ENCODE measurements at places on chromosomes 6 and 20.

GRCh38 chr6:88120635-88121034 is 45.5 kb downstream of the CNR1 start:
- DNase-seq = no peak

GRCh38 chr20:47960769-47961541 is 175.7 kb upstream of the SULF2 start:
- no peak for DNase-seq

DNA sequence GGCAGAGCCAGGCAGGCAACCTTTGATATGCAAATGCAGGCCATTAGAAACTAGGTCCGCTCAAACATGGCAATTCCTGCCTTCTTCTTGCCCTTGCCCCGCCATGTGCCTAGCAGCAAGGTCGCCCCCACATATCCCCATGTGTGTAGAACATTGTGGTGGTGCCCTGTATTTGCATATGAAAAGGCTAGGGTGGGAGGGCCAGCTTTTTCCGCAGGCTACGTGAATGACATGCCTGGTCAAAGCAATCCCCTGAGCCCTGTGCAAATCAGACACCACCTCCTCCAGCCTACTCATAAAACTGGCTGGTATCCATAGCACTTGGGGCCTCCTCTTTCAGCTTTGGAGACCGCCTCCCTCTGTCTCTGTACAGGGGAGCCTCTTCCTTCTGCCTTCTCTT is 31.6 kb downstream of the GSTA2 start:
- no peak for DNase-seq

DNA sequence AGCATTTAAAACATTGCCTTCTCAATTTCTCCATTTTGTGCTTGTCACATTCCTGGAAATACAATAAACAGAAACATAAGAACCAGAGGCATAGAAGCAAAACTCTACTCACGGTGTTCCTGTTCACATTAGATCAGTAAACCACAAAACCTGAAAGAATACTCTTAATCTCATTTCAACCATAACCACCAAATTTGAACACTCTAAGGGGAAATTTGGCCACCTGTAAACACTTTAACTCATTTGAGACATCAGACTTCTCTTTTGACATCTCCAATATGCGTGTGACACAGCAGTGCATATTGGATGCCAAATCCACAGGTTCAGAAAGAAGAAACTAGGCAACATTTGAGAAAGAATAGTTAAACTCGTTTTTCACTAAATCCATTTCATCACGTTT is 153.8 kb upstream of the IRAK1BP1 start:
- no peak for DNase-seq

DNA sequence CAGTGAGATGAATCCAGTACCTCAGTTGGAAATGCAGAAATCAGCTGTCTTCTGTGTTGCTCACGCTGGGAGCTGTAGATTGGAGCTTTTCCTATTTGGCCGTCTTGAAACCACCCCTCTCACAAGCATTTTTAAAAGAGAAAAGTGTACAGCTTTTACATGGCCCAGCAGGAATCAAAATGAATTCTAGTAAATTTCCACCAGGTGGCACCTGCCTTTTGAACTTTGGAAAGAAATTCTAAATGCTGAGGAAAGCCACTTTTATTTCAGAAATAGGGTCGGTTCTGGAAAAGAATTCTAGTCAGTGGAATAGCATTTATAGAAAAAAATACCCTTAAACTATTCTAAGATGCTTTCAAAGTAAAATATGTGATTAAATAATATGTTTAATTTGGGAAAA is 647.8 kb downstream of the CD109 start:
- no peak for DNase-seq

DNA sequence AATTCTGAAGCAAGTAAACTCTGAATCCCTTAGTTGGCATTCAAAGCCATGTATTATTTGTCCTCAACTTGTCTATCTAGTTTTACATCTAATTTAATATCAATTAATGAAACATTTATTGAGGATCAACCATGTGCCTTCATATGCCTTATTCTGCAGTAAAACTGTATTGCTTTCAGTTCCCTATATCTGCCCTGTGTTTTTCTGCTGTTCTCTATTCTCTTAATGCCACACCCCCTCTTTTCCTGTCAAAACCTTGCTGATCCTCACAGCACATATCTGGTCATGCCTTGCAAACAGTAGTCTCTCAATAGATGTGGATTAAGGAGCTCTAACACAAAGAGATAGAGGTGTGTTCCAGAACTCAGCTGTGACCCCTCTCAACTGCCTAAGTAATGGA is 2.0 kb downstream of the FIG4 start:
- no peak for DNase-seq

DNA sequence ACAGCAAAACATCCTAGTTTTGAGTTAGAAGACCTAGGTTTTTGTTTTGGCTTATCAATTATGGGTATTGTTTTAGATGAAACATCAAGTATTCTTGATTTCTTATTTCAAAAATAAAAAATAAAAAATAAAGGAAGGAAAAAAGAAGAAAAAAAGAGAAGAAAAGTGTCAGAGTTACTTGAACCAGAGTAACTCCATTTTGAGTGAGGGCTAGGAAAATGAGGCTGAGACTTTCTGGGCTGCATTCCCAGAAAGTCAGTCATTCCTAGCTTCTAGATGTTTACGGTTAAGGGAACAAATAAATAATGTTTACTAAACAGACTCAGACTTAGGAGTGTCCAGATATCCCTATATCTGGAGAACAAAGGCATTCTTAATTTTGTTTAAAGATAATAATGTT is 45.3 kb upstream of the HFE start:
- no peak for DNase-seq

DNA sequence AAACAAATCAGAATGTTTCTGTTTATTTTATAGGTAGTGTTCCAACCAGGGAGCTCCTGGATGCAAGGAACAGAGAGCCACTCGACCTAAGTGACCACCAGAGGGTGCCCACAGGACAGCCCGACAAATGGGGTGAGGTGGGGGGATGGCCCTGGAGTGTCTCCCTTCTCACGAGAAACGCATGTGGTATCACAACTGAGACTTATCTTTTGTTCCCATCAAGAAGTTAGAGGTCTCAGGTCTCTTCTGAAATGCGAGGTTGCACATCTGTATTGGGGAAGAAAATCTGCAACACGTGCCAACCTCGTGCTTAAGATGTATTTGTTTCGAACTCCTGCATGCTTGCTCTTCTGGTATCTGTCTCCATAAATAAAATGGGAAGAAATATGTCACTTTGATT is 104.0 kb downstream of the ISM1 start:
- DNase-seq = no peak

- no peak for DNase-seq
These were observed 398.0 kb downstream of the RNGTT start for GRCh38 chr6:88565409-88565811.

DNA sequence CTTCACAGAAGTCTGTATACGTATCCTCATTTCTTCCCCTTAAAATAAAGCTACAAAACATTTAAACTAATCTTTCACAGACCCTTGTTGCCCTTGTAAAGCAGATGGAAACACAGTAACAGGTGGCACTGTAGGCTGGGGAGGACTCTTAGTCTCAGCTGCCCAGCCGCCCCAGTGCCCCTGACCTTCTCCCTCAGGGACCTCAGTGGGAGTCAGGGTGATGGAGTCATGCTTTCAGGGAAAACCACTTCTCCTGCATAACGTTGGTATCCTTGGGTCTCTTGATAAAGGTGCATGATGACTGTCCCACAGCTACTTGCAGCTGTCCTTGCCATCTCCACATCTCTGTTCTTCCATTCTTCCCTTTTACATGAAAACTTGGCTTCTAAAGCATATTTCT is 198.6 kb downstream of the CDKAL1 start:
- DNase-seq = no peak

GRCh38 chr6:156832669-156833068 is 55.5 kb downstream of the ARID1B start:
- no peak for DNase-seq

DNA sequence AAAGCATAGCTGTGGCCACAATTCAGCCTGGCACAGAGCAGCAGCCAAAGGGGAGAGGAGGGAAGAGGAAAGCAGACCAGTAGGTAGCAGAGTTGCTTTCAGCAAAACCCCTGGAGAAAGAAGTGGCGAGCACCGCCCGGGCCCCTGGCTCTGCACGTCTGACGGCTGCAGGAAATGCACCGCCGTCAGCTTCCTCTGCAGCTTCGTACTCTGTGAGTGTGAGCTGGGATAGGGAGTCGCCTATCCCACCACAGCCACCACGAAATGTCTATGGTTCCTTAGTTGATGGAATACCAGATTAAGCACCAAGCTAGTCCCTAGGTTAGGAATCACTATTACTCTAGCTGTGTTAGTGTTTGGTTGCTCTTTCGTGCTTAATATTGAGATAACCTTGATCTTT is 79.9 kb upstream of the NAA20 start:
- DNase-seq = no peak

DNA sequence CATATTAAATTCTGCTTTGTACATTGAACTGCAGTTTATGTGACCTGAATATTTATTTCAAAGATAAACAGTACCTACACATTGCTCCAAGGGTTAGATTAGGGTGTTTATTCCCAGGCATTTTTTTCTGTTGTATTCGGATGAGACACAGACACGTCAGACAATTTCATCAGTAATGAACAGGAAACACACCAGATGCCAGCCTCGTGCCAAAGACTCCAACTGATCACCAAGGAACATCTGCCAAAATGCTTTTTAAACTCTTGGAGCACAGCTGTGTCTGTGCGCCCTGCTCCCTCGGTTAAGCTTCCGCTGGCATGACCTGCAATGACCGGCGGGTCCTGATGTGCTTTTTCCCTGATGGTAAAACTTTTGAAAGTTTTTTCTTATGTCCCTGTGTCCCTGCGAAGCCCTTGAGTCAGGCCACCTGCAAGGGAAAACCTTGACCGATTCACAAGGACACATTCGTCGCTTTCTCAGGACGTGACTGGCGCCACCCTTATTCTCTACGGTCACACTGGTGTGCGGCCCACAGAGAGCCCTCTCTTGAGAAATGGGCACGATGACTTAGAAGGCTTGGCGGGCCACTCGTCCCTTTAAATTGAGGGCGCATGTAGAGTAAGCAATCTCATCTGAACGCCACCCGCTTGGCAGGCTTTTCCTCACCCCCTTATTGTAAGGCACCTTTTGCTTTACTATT is 173.9 kb downstream of the QKI start:
- DNase-seq = no peak

- DNase-seq = peak; percentile 65
These were observed 1.1 kb downstream of the NFATC2 start for GRCh38 chr20:51541189-51542032.

DNA sequence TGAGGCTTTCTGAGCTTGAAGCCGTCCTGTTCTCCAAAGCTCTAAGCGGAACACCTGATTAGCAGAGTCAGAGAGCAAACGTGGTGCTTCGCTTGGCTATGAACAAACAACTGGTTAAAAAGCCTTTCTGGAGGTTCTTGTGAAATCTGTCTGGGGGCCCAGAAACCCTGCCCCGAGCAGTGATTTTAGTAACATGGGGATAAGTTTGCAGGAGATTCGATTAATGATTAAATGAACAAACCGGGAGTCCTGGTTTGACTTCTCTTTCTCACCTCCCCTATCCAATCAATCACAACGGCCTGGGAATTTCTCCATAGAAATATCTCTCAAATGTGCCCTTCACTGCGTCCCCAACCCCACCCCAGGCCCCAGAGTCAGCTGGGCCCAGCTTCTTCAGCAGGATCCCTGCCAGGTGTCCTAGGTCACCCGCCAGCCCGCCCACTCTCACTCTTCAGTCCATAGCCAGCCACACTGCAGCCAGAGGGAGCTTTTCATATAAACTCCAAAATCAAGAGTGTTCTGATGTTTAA is 43.6 kb downstream of the ZDHHC14 start:
- DNase-seq = no peak

DNA sequence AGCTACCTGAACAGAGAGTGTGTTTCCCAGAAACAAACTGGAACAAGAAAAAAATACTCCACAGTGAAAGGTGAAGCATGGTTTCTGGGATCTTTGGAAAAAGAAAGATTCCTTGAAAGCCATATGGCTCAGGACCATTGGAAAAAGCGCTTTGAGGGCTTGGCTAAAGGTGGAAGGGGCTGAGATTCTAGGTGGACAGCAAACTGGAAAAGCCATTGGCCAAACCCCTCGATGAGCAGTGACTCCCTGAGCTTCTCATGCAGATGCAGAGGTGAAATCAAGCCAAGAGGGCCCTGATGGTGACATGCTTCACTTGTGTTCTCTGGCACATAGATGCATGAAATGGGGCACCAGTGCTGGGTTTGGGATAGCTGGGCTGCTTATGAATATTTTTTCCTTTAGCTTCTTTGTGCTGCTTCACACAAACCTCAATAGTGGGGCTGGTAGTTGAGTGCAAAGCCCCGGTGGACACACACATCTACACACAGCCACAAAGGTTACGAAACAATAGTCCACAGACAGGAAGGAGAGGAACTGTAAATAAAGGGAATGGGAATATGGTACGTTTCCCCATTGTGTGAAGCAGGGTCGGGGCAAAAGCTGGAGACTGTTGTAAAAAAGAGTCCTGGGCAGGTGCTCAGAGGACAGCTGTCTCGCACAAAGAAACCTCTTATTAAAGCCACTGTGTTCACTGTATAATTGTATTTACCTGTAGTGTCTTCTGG is 117.8 kb downstream of the FOXA2 start:
- no peak for DNase-seq

DNA sequence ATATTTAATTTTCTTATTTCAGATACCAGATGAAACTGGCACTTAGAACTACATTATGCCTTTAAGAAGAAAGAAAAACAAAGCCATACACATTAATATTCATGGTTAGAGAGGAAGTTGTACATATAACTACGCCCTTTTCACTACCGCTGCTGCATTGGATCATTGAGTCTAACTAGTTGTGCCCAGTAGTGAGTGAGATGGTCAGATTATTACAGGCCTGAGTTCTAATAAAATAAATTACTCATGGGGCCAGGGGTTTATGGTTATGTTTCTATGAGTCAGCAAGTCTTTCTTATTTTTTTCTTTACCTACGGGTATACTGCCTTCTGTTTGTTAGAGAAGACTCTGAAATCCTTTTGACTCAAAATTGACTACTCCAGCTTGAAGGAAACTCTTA is 11.5 kb downstream of the RIOK1 start:
- no peak for DNase-seq

GRCh38 chr20:63733579-63734081 is 2.8 kb upstream of the LIME1 start:
- no peak for DNase-seq

DNA sequence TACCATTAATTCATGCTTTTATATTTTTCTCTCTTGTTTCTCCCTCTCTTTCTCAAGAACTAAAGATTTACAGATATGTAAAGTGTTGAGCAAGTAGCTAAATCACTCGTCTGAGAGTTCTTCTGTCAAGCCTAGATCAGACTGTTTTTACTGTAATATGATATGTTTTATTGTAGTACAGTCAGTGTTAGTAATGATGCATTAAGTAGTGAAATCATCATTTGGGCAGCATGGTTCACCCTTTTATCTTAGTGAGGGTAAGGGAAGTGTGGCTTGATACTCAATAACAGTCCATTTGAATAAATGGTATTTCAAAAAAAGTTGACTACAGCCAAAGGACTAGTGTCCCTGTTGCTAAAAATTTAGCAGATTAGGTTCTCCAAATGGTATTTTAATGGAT is 9.2 kb downstream of the CYB5R4 start:
- DNase-seq = no peak

DNA sequence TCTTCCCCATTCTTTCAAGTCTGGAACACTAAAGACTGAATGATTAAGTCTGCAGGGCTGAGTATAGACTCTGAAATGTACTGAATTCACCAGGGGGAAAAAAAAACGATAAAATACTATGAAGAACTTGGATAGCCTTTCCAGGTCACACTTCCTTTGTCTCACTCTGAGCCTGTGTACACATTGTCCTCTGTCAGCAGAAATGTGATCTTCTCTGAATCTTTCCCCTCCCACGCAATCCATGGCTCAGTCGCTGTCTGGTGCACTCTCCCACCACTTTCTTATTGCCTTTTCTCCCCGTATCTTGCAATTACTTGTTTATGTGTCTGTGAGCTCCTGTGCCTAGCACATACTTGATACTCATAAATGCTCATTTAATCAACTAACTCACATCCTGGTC is 212.6 kb upstream of the RSPO3 start:
- DNase-seq = no peak
